ENCODE measurements at places on chromosomes 11 and 22.

DNA sequence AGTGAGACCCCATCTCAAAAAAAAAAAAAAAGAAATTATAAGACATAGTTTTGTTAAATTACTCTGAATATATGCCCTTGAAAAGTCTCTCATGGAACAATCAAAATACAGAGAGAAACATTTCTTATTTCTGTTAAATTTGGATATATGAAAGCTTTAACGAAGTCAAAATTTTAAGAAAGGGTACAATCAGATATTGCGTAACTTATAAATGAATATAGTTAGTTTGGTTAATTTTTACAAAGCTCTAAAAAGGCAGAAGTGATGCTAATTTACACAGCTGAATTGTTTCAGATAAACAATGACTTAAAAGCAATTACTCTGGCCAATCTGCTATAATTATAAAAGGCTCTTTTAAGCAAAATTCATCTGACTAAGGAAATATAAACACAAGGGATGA lies 611.6 kb upstream of the CCDC179 start:
- DNase-seq, result no peak

- DNase-seq, result no peak
These were observed 699 bp downstream of the AIFM3 start for GRCh38 chr22:20967697-20968211.

- no peak for DNase-seq
These were observed 110.0 kb downstream of the OSBP2 start for GRCh38 chr22:30804626-30805025.

DNA sequence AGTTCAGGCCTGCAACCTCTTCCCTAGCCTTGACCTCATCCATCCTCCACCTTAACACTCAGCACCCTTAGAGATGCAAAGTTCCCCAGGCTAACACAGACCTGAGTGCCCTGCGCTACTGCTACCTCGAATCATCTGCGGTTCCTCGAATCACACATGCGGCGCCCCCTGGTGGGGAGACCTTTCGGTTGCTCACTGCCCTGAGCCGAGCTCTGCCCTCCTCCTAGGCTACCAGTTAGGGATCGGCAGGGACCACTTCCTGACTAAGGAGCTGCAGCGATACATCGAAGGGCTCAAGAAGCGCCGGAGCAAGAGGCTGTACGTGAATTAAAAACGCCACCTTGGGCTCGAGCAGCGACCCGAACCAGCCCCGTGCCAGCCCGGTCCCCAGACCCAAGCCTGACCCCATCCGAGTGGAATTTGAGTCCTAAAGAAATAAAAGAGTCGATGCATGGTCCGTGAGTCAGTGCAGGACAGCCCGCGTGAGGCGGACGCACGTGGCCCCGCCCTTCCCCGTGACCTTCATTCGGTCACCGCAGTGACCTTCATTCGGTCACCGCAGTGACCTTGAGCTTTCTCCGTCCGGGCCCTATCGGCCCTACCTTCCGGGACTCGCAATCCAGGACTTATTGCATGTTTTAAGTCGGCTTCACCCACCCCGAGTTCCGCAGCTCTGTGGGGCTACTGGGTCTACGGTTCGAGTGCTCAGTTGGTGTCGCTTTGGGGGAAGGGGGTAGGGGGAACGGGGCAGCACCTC lies 830 bp upstream of the ESRRA start:
- DNase-seq, result peak; percentile 55

- DNase-seq, result no peak
These were observed 8.5 kb downstream of the NAV2 start for GRCh38 chr11:19721176-19721575.

GRCh38 chr22:36790648-36791047 lies 14.7 kb upstream of the IFT27 start:
- DNase-seq, result no peak

- DNase-seq, result no peak
These were observed 72.1 kb upstream of the CD44 start for GRCh38 chr11:35066783-35067423.

- DNase-seq, result no peak
These were observed 33.1 kb downstream of the HIPK3 start for GRCh38 chr11:33290319-33290718.

- DNase-seq, result no peak
These were observed 426.1 kb upstream of the CADM1 start for GRCh38 chr11:115930291-115930690.

GRCh38 chr11:82174610-82175009 lies 559.1 kb downstream of the FAM181B start:
- DNase-seq, result no peak

DNA sequence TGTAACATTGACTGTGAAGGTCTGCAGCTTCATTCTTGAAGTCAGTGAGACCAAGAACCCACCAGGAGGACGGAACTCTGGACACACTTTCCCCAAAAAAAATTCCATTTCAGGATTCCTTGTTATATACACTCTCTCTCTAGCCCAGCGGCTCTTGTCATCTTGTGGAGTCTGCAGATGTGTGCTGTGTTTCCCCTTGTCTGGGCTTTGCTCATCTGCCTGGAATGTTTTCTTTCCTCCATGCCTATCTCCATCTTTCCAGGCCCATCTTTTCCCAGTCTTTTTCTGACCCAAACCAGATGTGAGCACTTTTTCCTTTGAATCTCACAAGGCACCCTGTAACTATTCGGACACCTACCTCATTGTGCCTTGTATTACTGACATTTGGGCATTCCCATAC lies 5.1 kb upstream of the DRG1 start:
- no peak for DNase-seq

- no peak for DNase-seq
These were observed 94.8 kb downstream of the KCNQ1 start for GRCh38 chr11:2539371-2540222.

- DNase-seq, result no peak
These were observed 58.6 kb downstream of the UVRAG start for GRCh38 chr11:75873417-75874221.

DNA sequence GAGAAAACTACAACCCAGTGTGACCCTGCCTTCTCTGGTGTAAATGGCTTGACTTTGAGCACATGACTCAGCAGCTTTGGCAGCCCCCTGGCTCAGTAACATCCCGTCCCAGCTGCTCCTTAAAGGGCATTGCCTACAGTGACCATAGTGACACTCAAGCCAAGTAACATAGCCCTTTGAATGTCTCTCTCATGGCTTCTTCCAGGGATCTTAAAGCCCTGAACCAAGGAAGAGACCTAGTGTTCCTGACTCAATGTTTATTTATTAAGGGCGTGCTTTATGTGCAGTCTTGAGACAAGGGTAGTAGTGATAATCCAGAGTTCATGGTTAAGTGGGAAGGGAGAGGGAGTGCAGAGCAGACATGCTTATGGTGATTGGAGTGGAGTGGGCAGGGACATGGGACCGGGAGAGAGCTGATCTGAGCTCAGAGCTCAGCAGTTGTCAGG lies 125.7 kb downstream of the PARVA start:
- no peak for DNase-seq

DNA sequence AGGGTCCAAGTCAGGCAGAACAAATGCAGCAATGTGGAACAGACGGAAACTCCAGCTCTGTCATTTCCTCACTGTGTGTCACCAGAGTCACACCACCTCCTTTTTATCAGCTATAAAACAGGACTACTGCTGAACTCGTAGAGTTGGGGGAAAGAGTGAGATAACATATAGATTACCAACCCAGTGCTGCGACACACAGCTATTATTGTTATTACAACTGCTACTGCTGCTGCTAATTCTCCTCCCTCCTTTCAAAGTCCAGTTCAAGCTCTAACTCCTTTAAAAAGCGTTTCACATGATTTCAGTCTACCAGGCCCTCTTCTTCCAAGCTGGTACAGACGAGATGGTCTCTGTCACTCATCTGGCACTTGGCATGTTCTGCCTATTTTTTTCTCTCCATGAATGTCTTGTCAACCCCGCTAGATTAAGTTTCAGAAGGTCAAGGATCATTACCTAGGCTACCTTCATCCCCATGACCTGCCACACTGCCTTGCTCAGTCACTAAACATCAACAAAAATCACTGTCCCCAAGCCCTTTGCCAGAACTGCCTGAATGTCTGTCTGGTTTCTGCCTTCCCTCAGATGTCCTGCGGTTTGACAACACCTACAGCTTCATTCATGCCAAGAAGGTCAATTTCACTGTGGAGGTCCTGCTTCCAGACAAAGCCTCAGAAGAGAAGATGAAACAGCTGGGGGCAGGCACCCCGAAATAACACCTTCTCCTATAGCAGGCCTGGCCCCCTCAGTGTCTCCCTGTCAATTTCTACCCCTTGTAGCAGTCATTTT lies 3.7 kb upstream of the MTFP1 start:
- DNase-seq, result no peak

DNA sequence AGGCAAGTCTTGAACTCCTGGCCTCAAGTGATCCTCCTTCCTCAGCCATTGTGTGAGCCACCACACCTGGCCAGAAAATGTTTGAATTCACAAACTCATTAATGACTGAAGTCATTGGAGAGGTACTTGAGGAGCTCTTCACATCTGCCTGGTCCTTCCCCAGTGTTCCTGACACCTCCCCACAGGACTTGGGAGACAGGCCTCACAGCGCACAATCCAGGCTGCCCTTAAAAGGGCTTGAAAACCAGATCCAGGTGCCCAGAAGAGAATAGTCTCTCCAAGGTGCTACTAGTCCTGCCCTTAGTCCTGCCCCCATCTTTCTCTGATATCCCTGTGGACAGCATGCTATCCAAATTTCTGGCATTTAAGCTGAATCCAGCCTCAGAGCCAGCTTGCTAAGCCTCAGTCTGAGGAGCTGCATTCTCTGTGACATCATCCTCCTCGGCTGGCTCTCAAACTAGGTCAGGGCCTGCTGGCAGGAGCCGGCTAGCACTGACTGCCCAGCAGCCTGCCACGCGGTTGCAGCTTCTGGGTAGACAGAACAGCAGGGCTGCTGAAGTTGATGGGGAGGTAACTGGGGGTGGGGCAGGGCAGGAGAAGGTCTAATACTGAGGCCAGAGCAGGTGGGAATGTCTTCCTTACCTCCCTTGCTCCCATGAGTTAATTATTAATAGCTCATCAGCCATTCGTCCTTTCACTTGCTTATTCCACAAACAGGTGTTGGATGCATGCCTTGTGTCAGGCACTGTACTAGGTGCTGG lies 35.3 kb upstream of the NECTIN1 start:
- peak; percentile 45 for DNase-seq

- no peak for DNase-seq
These were observed 53.2 kb downstream of the CHRDL2 start for GRCh38 chr11:74678041-74678440.

Data from retinal pigment epithelial cell (primary cell).